ENCODE measurements at places on chromosomes 13 and 19.

GRCh38 chr13:88840085-88840484 lies 1168.9 kb downstream of the SLITRK5 start:
- no peak for DNase-seq

DNA sequence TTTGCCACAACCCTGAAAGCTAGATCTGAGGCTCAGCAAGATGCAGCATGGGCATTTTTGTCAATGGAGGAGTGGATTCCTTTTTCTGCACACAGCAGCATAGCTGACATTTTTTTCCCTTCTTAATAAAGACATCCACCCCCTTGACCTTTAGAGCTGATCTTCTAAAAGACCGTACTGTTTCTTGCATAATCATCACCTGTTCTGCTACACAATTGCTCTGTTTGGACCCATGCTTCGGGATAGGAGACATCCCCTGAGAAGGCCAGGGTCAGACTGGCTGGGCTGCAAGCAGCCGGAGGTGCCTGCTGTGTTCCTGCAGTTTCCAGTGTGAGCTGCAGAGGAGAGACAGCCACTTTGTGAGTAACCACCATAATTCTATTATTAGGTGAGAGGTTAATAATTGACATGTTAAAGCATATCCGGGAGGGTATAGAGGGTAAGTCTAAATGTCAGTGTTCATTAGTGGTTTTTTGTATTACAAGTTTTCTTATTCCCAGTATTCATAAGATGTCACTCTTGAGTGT lies 108.5 kb upstream of the C1QTNF9B start:
- no peak for DNase-seq

- no peak for DNase-seq
Observed at GRCh38 chr19:20858218-20858617, 64.8 kb upstream of the ZNF85 start.

DNA sequence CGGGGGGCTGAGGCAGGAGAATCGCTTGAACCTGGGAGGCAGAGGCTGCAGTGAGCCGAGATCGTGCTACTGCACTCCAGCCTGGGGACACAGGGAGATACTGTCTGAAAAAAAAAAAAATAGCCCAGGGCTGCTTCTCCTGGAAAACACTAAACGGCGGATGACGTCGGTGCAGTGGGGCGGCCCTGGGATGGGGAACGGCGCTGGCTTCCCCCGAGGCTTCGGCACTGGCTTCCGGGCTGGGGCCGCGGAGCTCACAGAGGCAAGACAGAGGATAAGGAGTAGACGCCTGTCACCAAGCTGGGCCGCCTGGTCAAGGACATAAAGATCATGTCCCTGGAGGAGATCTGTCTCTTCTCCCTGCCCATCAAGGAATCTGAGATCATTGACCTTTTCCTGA lies 5.0 kb downstream of the PRSS57 start:
- DNase-seq = no peak

DNA sequence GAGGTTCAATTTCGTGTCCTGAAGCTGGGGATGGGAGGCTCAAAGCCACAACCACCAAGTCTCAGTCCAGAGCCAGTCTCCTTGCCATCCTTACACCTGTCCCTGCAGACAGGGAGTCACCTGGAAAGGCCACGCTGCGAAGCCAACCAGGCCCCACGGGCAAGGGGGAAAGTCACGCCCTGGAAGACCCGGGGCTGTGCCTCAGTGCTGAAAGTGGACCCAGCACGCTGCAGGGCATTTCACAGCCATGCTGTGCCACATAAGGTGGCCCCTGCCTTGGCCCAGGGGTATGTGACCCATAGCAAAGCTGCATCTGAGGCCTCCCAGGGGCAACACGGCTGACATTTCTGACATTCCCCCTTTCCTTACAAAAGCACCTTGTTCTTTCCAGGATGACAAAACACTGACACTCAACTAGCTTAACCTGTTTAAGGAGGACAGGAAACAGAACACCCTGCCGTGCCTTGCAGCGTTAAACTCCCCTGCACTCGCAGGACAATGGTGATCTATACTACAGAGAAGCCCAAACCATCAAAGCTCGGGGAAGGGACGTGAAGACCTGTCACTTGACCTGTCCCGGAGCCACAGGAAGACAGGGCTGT lies 14.8 kb downstream of the CHERP start:
- DNase-seq = no peak

DNA sequence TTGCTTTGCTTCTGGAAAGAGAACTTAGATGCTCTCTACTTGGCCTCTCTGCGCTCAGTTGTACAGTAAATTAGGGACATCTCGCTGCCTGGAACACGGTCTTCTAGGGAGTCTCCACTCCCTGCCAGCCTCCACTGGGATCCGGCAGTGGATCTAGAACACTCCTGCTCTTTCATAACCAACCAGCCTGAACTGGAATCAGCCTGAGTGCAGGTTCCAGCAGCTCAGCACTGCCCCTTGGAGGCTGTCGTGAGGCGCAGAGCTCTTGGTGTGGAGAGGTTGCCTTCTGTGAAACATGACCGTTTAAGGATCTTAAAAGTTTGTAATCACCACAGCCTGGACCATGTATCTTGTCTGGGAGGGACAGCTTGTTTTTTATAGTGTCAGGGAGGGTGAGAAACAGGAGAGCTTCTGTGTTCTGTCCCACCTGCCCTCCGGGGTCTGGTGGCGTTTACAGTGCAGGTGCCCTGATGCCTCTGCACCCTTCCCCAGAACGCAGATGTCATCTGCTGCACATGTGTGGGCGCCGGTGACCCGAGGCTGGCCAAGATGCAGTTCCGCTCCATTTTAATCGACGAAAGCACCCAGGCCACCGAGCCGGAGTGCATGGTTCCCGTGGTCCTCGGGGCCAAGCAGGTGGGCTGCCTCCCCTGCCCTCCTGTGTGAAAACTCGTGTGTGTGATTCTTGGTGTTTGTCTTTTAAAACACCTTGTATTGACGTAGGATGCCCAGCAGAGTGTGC lies 24.8 kb downstream of the UPF1 start:
- DNase-seq = no peak
